ENCODE measurements at places on chromosomes 13 and 19.

DNA sequence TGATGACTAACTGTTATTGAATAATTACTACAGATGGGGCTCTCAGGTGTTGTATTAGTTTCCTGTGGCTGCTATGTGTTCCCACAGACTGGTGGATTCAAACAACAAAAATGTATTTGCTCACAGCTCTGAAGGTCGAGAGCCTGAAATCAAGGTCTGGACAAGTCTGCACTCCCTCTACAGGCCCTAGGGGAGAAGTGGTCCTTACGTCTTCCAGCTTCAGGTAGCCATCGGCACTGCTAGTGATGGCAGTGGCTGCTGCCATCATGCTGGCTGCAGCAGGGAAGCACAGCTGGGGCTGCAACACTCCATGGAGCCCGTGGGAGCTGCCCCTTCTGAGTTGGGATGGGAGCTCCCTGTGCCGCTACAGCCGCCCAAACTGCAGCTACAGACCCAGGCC is 1.9 kb downstream of the TEX26 start:
- no peak for DNase-seq

DNA sequence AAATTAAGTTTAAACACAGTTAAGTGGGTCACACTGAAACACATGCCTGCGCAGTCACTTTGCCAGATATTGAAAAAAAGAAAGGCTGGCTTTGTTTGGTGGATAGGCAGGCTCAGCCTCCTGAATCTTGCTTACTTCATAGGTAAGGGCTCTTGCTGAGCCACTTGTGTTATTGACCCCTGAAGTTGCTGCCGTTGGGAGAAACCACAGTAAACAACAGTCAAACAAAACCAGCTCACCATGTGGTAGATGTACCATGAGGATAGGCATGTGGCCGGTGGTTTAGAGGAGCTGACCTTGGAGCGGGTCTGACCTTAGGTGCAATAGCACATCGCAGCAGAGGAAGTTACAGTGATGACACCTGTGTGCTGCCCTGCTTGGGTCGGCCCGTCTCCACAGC is 52.2 kb downstream of the SPATA13 start:
- DNase-seq: no peak

GRCh38 chr19:29201855-29202254 is 11.1 kb downstream of the UQCRFS1 start:
- DNase-seq: no peak

GRCh38 chr13:51246418-51247277 is 24.4 kb downstream of the FAM124A start:
- no peak for DNase-seq

DNA sequence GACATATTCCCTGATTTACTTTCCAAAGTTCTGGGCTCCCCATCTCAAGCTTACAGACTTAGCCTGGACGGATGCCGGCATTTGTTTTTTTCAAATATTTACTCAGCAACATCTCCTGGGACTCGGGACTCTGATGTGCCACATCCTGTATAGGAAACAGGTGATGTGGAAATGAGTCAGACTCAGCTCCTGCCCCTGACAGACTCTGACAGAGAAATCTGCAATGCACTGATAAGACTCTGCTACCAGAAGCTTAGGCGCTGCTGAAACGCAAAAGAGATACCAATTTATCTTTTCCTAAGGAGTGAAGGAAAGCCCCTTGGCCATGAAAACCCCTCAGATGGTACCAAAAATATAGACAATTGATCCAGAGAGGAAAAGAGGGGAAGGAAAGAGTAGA is 16.2 kb downstream of the LAIR2 start:
- DNase-seq: no peak

DNA sequence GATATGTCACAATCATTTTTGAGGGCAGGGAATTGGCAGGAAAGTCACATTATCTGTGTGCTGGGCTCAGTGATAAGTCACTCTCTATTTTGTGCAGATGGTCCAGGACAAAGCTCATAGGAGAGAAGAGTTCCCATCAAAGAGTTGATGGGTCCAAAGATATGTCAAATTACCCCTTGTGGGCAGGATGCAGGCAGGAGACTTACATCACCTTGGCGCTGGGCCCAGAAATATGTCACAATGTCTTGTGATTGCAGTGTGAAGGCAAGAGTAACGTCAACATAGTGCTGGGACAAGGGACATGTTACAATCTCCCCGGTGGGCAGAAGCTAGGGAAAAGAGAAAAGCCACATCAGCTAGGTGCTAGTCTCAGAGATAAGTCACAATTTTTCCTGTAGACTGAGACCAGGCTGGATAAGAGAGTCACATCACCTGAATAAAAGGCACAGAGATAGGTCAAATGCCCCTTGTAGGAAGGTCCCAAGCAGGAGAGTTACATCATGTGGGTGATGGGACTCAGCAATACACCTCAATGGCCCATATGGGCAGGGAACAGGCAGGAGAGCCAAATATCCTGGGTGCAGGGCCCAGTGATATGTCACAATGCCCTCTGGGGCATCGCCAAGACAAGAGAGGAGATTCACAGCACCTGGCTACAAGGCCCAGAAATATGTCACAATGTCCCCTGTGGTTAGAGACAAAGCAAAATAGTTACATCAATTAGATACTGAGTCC is 47.9 kb downstream of the ZNF99 start:
- DNase-seq: no peak

DNA sequence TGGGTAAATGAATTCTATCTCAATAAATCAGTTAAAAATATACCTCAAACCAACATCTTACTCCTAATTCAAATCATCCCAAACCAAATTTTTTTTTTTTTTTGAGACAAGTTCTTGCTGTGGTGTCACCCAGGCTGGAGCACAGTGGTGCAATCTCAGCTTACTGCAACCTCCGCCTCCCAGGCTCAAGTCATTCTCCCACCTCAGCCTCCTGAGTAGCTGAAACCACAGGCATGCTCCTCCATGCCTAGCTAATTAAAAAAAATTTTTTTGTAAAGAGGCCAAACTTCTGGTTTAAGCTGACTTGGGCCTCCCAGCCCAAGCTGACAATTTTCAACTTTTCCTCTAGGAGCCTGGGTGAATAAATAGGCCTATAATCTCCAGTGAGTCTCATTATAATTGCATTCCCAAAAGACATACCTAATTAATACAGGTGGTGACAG is 22.1 kb upstream of the OLFM2 start:
- no peak for DNase-seq

- DNase-seq: no peak
Measured at GRCh38 chr13:67341406-67341805, 111.3 kb upstream of the PCDH9 start.

GRCh38 chr13:62875118-62875640 is 1459.5 kb upstream of the PCDH20 start:
- no peak for DNase-seq

DNA sequence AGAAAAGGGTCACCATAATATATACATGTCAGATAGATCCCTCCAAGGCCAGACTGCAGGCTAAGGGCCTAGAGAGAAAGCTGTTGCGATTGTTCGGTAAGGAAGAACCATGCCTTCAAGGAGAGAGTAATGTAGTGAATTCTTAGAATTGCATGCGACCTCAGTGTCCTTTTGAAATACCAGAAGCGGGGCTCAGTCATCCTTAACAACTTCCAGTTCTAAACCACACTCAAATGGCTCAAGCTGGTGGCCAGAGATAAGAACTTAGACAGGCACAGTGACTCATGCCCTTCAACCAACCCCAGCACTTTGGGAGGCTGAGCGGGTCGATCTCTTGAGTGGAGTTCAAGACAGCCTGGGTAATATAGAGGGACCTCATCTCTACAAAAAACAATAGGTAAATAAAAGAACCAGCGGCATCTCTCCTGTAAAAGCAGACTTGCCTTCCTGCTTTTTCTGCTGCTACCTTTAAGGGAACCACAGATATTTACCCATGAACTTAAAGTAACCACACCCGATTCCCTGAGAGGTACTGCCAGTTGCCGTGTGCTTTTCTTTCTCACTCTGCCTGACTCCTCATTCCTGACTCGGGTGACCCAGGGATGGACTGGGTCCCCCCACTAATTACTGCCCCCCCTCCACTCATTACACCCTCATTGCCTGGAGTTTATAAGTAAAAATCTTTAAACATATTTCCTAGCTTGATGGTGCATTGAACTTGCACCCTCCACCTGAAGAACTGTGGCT is 15.4 kb upstream of the SIGLEC6 start:
- DNase-seq: no peak

DNA sequence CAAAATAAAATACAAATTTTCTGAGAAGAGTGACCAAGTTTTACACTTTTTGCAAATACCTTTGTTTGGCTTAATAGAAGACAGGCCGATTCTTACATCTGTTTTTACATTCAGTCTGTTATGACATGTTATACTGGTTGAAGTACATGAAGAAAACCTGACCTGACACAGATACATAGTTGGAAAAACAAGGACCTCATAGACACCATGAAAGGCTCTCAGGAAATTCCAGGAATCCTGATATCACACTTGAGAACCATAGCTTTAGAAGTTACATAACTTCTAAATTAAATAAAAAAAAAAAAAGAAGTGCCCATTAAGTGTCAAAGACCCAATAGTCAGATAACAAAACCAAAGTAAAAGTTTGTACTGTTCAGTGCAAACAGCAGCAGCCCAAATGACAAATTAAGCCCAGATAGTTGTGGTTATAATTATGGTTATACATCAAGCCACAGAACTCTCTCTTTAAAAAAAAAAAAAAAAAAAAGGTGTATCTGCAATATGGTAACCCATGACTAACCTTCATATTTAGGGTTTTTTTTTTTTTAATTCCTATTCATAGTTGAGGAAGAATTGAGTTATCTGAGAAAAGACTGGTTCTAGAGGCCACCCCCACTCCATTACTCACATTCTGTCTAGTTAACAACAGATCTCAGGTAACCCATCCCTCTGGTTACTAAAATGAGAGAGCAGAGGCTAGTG is 19.8 kb downstream of the RBM26 start:
- no peak for DNase-seq

- DNase-seq: no peak
Measured at GRCh38 chr13:112622375-112622774, 34.4 kb upstream of the TUBGCP3 start.
